ENCODE measurements at places on chromosomes 6 and 20. TPM values are rescaled to one million over a fixed set of nuclear protein-coding genes. Genes with fewer than 3 reads are reported as not detected.

The HLA-DRB1 gene
- total RNA-seq: 0.37 TPM

The RNASET2 gene
- total RNA-seq: 40.2 TPM

The CDS2 gene
- 10.7 TPM for total RNA-seq

The PMEPA1 gene
- total RNA-seq: 1.8 TPM

All from cardiac ventricle fibroblast (primary cell).